ENCODE measurements at places on chromosomes 16 and 17.

DNA sequence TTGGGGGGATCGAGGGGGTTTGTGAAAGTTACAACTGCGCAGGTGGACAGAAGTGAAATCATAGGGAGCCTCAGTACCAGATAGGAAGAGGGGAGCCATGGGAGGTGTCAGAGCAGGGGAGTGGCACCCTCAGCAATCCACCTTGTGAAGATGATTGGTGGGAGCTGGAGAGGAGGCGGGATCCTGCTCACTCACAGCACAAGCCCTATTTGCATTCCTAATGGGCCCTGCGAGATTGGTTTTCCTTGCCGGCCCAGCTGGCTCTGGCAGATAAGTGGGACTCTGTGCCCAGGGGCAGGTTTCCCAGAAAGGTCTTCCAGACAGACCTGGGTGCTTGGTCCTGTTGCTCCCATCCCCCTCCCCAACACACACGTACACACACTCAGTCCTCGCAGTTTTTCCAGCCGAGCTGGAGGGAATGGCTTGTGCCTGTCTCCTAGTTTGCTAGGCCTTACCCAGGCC, 9.4 kb downstream of the WNT3 start:
- peak; percentile 55 for DNase-seq

DNA sequence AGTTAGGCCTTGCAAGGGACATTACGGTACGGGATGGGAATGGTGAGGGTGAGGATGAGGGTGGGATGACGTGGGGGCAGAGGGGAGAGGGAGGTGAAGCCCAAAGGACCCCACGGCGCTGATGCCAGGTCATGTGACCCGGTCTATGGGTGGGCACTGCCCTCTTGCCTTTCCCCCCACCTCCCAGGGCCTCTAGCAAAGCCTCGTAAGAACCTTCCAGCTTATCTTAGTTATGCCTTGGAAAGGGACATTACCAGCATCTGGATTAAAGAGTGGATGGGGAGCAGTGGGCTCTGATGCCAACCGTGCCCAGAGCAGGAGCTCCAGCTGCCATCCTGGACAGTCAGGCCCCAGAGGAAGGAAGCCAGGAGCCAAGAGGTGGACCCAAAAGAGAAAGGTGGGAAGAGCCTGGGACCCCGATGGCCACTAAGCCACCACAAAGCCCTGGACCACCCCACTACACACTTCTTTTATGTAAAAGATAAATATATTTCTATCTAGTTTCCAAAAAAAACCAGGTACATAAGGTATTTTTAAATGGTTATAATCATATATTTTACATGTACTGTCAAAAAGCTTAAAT, 40.9 kb downstream of the TK2 start:
- DNase-seq: no peak

DNA sequence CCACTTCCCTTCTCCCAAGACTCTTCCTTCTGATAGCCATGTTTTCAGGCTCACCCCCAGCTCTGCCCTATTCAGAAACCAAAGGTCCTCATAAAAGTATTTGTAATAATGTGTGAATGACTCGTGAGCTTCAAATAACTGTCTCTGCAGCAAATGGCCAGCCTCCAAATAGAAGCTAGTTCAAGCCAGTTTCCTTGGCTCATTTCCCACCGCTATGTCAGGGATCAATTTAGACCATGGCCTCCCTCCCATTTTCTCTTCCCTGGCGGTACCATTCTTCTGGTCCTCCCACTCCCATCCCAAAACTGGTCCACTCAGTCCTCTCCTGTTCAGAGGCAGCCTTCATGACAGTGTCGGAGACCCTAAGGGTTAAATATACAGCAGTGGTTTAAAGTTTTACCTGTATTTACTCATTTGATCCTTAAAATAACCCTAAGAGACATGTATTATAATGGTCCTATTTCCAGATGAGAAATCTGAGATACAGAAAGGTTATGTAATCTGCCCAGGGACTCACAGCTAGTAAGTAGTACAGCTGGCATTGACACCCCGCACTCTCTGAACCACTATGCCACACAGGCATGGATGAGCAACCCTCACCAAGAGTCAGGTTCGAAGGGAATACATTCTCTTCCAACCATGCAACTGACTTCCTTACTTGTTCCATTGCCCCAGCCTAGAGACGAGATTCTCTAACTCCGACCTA, 42.9 kb downstream of the GAS7 start:
- DNase-seq: no peak

- DNase-seq: peak; percentile 100
Measured at GRCh38 chr17:7023576-7024401, 939 bp downstream of the BCL6B start.

DNA sequence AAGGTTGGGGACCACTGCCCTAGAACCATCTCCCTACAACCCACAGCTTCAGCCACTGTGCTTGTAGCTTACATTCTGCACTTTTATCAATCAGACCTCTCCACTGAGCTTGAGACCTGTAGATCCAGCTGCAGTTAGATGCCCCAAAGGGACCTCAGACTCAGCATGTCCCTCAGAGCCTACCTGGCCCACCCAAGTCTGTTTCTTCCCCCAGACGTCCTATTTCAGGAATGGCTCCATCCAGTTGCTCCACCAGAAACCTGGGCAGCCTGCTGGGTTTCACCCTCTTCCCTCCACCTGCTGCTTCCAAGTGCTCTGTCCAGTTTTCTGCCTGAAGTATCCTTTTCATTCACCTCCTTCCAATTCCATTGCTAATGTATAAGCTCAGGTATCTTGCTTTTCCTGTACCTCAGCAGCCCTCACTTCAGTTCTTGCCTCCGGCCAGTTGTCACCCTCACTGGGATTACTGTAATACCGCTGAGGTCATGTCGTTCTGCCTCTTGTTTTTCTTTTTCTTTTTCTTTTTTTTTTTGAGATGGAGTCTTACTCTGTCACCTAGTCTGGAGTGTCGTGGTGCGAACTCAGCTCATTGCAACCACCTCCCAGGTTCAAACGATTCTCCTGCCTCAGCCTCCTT, 55.0 kb downstream of the GNA13 start:
- no peak for DNase-seq

Data from WTC11 (cell line).